Heart right ventricle (tissue), 16 donors: ENCODE measurements at places on chromosomes 12 and 14.

DNA sequence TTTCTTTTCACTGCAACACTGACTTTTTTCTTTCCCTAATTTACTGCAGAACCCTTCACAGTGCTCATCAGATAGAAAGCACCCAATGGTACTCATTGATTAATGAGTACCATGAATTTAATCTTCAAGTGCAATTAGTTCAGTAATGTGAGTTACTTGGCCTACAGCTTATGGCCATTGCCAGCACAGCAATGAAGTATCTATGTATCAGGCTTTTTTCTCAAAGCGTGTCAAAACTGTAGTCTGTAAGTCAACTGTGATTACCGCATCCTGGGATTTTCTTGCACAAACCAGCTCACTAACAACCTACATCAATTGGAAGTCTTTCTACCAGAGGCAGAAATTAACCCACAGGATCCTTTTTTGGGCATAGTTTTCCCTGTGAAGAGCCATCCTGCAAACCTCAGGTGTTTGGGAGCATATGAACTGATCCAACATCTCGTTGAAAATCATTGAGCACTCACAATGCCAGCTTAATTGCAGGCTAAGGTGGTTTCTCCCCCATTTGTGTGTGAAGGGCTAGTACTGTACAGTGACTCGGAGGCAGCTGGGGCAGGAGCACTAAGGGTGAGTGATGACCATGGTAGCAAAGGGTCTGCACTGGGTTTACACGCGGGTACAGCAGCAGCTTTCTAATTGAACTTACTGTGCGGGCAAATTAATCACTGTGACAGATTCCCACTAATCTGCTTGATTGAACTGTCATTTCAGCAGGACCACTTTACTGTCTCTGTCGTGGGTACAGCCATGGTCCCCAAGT lies 619.3 kb downstream of the SNAPC1 start:
- no peaks in the 10 kb centered on the region for H3K27me3 ChIP-seq
- no peak overlapping the region for H3K27ac ChIP-seq
- H3K36me3 ChIP-seq = no peaks in the 10 kb centered on the region
- no peak for DNase-seq
- no peak overlapping the region for H3K4me3 ChIP-seq

- no peaks in the 10 kb centered on the region for H3K4me1 ChIP-seq
- H3K27ac ChIP-seq = no peak overlapping the region
- no peak overlapping the region for H3K4me3 ChIP-seq
- DNase-seq = no peak
- no peaks in the 10 kb centered on the region for H3K36me3 ChIP-seq
Observed at GRCh38 chr12:90543841-90544240, 411.1 kb downstream of the CCER1 start.

DNA sequence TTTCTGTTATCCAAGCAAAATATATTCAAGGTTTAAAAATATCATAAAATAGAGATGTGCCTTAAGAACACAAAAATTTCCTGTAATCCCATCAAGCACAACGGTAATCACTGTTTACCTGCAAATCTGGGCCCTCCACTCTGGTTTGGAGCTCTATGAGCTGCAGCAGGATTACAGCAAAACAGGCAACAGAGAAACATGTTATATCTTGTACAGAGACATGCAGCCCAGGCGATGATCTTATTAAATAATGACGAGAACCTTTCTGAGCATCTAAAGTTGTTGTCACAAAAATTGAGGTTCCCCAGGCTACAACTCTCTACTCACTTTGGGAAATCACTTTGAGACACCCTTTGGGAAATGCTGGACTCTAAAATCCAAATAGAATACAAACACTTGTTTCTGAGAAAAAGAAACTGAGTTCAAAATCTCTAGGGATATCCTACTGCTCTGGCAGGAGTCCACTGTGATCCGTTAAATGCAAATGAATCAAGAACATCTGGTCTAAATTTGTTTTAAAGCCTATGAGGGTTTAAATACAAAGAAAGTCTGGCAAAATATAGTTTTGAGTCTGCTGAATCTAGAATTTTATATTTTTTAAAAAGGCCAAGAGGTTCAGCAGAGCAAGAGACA lies 36.3 kb downstream of the STON2 start:
- peak overlapping the region; percentile 21 for H3K27ac ChIP-seq
- peaks cover 11% of the 10 kb centered on the region for H3K27me3 ChIP-seq
- no peak overlapping the region for H3K4me3 ChIP-seq
- no peak for DNase-seq
- no peaks in the 10 kb centered on the region for H3K36me3 ChIP-seq

DNA sequence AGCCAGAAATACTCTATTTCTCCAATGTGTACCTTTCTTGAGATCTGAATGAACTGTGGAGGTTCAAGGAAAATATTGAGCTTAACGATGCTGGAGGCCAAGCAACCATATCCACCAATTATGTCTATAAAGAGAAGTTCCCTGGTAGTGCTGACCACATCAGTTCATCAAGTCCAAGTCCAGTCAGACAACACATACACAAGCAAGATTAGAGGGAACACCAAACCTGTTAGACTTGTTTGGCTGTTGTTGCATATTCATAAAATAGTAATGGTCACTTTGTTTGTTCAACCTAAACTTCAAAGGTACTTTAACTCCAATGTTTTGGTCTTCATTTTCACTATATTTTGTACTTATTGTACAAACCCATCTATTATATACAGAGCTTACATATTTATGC lies 81.6 kb downstream of the LMO3 start:
- no peak for DNase-seq
- H3K36me3 ChIP-seq = no peaks in the 10 kb centered on the region
- H3K27ac ChIP-seq = no peak overlapping the region
- H3K4me1 ChIP-seq = no peaks in the 10 kb centered on the region
- no peaks in the 10 kb centered on the region for H3K27me3 ChIP-seq

DNA sequence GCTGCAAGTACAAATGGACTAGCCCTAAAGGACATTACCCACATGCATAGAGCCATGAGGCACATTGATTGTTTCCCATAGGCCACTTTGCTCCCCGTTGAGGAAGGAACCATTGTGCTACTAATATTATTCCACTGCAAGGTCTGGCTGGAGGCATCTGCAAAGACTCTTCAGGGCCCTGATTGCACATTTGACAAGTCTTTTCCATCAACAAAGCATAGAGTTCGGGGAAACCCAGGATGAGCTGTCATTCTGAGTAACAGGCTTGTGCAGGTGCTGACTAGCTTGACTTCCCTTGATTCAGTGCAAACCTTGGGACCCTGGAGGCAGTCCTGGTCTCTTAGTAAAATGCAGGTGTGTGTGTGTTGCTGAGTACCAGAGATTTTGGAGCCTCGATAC lies 73.8 kb downstream of the SUSD6 start:
- H3K4me3 ChIP-seq = no peak overlapping the region
- H3K27me3 ChIP-seq = no peaks in the 10 kb centered on the region
- H3K4me1 ChIP-seq = peaks cover 93% of the 10 kb centered on the region
- no peaks in the 10 kb centered on the region for H3K36me3 ChIP-seq

DNA sequence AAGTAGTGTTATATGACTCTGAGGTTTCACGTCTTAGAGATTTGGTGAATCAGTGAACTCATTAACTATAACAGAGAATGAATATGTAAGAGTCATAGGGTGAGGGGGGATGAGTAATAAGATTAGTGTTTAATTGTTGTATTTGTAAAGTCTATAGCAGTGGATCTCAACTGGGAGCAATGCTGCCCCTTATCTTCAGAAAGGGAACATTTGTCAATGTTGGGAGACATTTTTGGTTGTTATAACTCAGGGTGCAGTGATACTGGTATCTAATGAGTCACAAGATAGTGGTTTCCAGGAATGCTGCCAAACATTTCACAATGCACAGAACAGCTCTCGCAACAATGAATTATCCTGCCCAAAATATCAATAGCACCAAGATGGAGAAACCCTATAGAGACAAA lies 1193.7 kb downstream of the GALC start:
- no peak overlapping the region for H3K4me3 ChIP-seq
- no peaks in the 10 kb centered on the region for H3K4me1 ChIP-seq
- H3K36me3 ChIP-seq = no peaks in the 10 kb centered on the region
- H3K27ac ChIP-seq = no peak overlapping the region
- DNase-seq = no peak

DNA sequence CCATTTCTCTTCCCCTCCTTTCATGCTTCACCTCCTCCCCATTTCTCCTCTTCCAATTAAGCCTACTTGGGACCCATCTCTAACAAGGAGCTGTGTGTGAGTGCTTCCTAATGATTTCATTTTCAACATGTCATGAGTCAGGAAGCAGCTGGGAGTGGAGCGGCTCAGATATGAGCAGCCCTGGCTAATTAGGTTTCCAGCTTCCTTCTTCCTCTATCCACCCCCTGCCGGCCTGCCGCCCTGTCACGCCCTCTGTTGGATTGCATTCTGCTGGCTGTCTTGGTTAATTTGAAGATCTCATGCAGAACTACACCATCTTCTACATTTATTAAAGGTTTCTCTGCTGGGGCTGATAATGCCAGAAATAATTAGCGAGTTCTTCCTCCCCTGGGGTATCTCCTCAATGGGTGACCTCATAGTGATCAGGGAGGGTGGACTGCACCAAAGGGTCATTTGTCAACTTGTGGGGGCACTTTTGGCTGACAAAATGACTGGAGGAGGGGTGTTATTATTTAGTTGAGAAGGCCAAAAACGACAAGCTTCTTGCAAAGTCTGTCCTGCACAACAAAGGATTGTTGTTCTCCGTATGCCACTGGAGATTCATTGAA lies 300.9 kb upstream of the SRRM4 start:
- H3K4me1 ChIP-seq = no peaks in the 10 kb centered on the region
- DNase-seq = no peak
- no peaks in the 10 kb centered on the region for H3K36me3 ChIP-seq

- H3K27me3 ChIP-seq = no peaks in the 10 kb centered on the region
- no peaks in the 10 kb centered on the region for H3K36me3 ChIP-seq
- peak overlapping the region; percentile 60 for H3K27ac ChIP-seq
Observed at GRCh38 chr12:25789541-25789944, 168.9 kb upstream of the RASSF8 start.
